ENCODE measurements at places on chromosomes 3 and 15. TPM values are rescaled to one million over a fixed set of nuclear protein-coding genes. Genes with fewer than 3 reads are reported as not detected.

Gene COL6A5
- not detected for total RNA-seq

Gene SCN11A
- not detected for total RNA-seq

GRCh38 chr3:102038477-102039142, 189.3 kb downstream of the NFKBIZ start:
- DNase-seq, result no peak
- no peaks in the 10 kb centered on the region for H3K27me3 ChIP-seq
- no peak overlapping the region for H3K4me3 ChIP-seq
- no peaks in the 10 kb centered on the region for H3K36me3 ChIP-seq
- no peak overlapping the region for H3K27ac ChIP-seq
- H3K4me1 ChIP-seq, result no peaks in the 10 kb centered on the region

GRCh38 chr15:83284559-83285283, at the start of gene BNC1:
BNC1 (minus strand) TSS chr15:83284664; CDS start chr15:83284628, 36 bp downstream.
- peak within 1 kb of the TSS; percentile 9 for H3K4me3 ChIP-seq
- no peaks in the 10 kb centered on the region for H3K36me3 ChIP-seq
- peaks cover 15% of the 10 kb centered on the region for H3K4me1 ChIP-seq
- peaks cover 29% of the 10 kb centered on the region for H3K27me3 ChIP-seq
- no peak for DNase-seq

GRCh38 chr3:164478323-164478722, 600.0 kb downstream of the SI start:
- H3K36me3 ChIP-seq, result no peaks in the 10 kb centered on the region
- no peaks in the 10 kb centered on the region for H3K4me1 ChIP-seq
- DNase-seq, result no peak
- H3K4me3 ChIP-seq, result no peak overlapping the region

DNA sequence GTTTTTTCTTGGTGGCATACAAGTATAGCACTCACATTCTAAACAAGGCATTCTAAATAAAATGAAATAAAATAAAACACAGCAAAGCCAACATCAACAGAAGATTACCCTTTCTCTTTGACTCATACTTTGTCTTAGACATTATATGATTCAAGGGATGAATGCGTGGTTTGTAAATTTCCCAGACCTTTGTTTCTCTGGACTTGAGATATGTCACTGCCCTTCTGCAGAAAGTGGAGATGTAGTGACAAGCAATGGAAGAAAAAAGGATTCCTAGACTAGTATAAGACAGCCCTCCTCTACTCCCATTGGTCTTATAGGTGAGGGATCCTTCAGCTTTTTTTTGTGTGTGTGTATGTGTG, 22.4 kb downstream of the NANOGP8 start:
- H3K4me1 ChIP-seq, result no peaks in the 10 kb centered on the region
- no peak overlapping the region for H3K27ac ChIP-seq
- H3K36me3 ChIP-seq, result no peaks in the 10 kb centered on the region
- DNase-seq, result no peak

DNA sequence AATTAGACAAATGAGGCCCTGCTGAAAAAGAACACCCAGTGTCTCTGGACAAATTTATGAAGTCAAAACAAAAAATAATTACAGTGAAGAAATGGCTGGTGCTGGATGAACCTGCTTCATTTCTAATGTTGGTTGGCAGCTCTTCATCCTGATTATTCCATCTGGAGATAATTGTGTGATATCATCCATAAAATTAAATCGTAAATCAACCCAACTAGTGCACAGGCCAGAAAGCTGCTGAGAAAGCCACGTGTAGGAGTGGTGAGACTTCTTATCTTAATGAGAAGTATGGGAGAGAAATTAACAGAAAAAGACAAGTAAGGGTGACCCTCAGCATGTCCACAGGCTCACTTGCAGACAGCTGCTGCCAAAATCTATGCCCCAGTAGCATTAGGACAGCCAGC, 465.2 kb upstream of the TGFBR2 start:
- H3K27ac ChIP-seq, result no peak overlapping the region
- no peaks in the 10 kb centered on the region for H3K4me1 ChIP-seq
- H3K4me3 ChIP-seq, result no peak overlapping the region
- no peak for DNase-seq
- H3K36me3 ChIP-seq, result no peaks in the 10 kb centered on the region

DNA sequence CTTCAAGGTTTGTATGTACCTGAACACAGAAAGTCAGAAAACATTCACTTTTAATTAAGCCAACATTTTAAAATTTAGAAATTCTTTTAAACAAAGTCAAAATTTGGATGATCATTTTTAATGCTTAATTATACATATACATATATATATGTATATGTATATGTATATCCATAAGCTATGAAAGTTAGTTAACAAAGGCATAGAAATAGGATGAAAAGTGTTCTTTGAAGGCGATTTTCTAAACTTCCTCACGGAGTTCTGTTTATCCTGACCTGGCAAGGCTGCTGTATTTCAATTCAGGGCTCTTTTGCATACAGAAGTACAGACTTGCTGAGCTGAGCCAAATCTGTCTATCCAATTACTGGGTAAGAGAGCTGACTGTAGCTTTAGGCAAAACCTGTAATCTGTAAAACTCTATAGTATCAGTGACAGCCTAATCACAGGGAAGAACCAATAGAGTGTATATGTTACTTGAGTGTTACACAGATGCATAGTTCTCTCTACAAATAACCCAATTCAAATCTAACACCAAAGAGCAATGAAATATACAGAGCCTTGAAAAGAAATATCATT, 32.1 kb upstream of the THRB start:
- peaks cover 12% of the 10 kb centered on the region for H3K4me1 ChIP-seq
- DNase-seq, result no peak
- H3K4me3 ChIP-seq, result no peak overlapping the region
- H3K27ac ChIP-seq, result no peak overlapping the region
- no peaks in the 10 kb centered on the region for H3K27me3 ChIP-seq
- H3K36me3 ChIP-seq, result no peaks in the 10 kb centered on the region
